ENCODE measurements at places on chromosomes 2 and 18. TPM values are rescaled to one million over a fixed set of nuclear protein-coding genes. Genes with fewer than 3 reads are reported as not detected.

DNA sequence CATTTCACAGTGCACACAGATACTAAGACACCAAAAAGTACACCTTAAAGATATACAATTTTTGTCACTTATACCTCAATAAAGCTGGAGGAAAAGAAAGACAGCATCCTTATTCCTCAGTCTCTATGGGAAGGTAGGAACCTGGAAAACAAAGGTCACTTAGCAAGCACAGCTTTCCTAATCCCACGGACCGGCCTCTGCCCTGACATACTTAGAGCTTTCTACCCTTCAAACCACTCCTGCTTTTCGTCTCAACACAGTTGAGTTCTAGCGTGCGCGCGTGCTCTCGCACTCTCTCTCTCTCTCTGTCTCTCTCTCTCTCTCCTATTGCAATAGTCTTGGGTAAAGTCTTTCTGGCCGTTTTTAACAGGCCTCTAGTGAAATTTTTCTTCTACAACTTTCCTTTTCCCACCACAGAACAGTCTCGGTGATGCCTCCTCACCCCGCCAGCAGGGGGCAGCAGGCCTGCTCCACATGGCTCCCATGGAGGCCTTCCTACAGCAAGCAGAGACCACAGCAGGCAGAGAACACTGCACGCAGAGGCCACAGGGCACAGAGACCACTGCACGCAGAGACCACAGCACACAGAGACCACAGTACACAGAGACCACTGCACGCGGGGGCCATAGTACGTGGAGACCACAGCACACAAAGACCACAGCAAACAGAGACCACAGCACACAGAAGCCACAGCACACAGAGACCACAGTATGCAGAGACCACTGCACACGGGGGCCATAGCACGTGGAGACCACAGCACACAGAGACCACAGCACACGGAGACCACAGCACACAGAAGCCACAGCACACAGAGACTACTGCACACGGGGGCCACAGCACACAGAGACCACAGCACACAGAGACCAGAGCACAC, 106.9 kb downstream of the FBXO15 start:
- no peak for DNase-seq

- peak; percentile 52 for DNase-seq
These were observed 108.3 kb downstream of the PIEZO2 start for GRCh38 chr18:11040823-11041656.

DNA sequence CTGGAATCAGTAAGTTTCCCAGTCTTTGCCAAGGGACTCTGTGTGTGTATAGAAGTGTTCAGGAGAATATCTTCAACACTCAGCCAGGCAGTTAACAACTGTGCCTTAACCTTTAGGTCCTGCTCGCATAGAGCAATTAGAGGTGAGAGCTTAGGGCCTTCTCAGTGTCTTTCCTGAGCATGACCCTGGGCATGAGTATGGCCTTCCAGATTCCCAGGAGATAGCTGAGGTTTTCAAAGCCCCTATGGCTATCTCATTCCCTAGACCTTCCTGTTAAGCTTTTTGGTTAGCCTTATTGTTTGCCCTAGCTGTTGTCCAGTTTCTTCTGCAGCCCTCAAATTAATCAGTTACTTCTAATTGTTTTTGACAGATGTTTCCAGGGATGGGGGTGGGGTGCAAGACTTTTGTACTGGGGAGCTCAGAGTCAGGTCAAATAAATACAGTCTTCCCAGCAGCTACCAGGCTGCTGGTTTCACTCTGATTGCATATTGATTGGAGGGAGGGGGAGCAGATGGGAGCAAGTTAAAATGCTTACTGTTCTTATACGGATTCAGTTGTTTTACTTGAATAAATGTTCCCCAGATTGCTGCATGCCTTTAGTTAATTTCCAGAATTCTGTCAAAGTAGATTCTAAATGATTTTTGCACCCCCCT, 23.1 kb downstream of the PDK1 start:
- no peak for DNase-seq

- no peak for DNase-seq
These were observed 364.2 kb downstream of the LRRTM1 start for GRCh38 chr2:79940364-79940763.

DNA sequence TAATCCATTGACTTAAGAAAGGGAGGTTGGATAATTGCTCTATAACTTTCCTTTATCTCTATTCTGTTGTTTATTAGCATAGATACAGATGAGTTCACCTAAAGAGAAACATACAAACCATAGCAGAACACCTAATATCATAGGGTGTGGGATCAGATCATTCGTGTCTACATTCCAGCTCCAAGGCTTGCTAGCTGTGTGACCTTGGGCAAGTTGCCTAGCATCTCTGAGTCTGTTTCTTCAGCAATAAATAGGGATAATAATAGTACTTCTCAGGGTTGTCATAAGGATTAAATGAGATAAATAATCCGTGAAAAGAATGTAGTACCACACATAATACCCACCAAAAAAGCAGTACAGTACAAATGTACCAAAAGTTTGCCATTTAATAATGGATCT, 126.2 kb downstream of the PLB1 start:
- no peak for DNase-seq

GRCh38 chr2:190887089-190887488, 6.5 kb downstream of the GLS start:
- DNase-seq, result no peak

- DNase-seq, result no peak
These were observed 115.4 kb downstream of the BMPR2 start for GRCh38 chr2:202491514-202491913.

DNA sequence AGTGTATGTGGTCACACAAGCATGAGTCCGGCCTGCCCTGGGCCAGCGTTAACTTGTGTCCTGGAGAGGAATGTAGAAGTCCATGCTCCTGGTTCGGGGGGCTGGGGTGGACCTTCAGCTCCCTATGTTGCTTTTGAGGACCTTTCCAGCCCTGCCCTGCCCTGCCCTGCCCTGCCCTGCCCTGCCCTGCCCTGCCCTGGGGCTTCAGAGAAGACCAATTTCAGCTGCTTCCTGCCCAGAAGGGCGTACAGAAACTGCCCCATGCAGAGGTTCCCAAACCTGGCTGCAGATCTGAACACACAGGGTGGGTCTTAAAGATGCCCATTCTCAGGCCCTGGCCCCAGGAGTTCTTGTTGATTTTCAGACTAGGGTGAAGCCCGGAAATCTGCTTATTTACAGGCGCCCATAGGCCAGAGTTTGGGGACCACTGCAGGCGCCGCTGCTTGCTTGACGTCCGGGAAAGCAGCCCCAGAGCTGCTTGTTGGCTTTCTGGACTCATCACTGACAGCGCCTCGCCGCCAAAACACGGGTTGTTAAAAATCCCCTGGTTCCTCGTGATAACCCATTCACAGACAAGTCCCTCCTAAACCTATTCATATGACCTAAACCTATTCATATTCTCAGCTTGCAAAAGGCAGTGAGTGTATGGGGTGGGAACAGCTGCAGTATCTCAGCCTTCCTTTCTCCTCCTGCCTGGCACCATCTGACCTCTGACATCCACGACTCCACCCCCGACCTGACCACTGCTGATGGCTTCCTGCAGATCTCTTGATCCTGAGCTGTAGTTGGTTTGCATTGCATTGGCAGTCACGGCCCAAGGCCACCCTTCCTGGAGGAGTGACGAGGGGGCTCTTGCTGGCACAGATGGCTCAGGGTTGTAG, 198.3 kb downstream of the GLI2 start:
- no peak for DNase-seq

GRCh38 chr2:61714210-61714609, 139.7 kb downstream of the FAM161A start:
- DNase-seq, result no peak

The ATP6V1C2 gene
- total RNA-seq, result not detected

The DLGAP1 gene
- 1.6 TPM for total RNA-seq

- DNase-seq, result no peak
These were observed 420.1 kb downstream of the LRP1B start for GRCh38 chr2:141710589-141711239.

DNA sequence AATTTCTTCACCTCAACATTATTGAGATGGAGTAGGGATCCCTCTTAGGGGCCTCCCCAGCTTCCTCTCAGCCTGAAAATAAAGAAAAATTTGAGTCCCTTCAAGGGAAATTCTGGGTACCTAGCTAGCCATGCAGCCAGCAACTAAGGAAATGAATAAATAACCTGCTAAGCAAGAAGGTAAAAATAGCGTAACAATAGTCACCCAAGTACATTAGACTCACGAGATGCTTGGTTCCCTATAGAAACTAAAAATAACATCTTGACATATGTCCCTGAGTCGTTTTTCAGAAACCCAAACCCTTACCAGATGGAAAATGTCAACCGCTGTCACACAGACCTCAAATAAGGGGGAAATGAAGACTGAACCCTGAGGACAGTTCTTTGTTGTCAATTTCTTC, 51.9 kb downstream of the CACNB4 start:
- DNase-seq, result no peak

GRCh38 chr2:127535422-127535901, at the start of gene MYO7B:
MYO7B (plus strand) TSS chr2:127535683; CDS start chr2:127559723, 24,040 bp downstream.
- no peak for DNase-seq

Data from glomerular endothelial cell (primary cell).